ENCODE measurements at places on chromosomes 6 and 20.

DNA sequence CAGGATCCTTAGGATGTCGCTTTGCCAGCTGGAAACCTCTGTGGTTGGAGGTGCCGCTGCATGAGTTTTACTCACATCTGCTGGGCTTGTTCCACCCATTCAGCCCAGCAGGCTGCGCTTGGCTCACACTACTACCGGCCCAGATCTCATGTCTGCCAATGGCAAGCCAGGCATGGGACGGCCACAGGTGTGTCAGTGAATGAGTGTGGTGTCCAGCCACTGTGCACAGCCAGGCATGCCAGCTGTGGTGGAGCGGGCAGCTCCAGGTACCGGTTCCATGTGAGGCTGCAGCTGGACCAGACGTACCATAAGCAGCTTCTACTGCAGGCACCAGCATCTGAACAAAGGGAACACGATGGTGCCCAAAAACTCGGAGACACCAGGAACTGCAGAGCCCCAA is 33.1 kb upstream of the ASF1A start:
- DNase-seq, result no peak

DNA sequence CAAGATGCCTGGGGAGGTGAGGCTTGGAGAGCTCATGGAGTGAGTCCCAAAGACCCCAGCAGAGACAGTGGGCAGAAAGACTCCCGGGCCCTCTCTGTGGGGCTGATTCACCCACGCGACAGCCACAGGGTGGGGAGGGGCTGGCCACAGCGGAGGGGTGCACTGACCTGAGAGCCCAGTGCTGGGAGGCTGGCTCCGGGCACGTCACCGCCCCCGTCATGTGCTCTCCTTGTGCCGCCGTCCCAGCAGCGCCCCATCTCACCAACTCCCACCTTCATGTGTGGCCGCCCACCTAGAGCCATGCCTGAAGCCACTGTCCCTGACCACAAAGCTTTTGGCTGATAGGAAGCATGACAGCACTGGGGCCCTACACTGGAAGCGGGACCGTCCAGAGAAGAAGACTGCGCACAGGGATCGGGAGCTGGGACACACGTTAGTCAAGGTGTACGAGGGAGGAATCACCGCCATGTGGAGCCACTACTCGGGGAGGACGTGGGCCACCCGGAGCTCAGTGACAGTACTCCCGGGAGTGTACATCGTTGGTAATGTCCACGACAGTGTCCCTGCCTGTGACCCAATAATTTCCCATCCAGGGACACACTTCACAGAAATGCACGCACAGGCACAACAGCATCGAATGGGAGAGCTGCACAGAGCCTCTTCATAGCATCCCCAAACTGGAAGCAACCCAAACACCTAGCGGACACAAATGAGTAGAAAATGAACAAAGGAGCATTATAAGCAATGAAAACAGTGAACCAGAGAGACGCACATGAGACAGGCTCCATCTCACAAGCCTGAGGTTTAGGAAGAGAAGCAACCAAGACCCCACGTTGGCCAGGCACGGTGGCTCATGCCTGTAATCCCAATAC is 28.4 kb upstream of the FOXC1 start:
- DNase-seq, result no peak

- DNase-seq, result no peak
Observed at GRCh38 chr6:125358898-125359297, 57.1 kb upstream of the HDDC2 start.

GRCh38 chr6:7195339-7196018 is 87.7 kb downstream of the RREB1 start:
- DNase-seq, result no peak

DNA sequence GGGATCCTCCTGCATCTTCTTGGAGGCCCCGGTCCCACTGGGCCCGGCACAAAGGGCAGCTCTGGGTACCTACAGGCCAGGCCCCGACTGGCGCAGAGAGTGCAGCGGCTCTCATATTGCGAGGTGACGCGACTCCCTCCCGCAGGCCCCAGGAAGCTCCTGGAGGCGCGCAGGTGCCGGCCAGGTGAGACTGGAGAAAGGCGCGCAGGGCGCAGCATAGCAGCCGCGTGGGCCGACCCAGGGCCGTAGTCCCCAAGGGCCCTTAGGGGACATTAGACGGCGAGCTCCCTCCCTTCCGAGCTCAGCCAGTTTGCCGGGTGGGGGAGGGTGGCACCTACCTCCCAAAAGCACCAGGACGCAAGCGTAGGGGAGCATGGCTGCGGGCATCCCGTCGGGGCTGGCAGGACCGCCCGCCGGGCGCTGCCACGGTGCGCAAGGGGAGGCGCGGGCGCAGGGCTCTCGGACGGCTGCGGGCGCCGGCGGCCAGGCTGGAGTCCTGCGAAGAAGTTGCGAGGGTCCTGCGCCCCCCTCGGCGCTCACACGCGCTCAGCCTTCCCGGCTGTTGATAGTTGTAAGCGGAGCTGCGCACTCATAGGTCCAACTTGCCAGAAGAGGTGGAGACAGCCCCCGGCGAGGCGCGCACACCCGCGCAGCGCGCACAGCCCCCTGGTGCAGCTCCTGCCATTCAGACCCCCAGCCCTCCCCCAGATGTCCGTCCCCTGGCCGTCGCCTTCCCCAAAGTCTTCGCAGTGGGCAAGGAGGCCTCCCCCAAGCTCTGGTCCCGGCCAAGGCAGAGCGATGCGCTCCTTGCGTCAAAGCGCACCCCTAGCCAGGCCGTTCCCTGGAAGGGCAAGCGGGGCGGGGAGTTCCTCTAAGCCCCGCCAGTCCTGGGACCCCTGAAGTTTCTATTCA is 622 bp downstream of the APCDD1L start:
- no peak for DNase-seq

- DNase-seq, result peak; percentile 15
Observed at GRCh38 chr6:34149452-34149810, 3.5 kb upstream of the GRM4 start.

- DNase-seq, result peak; percentile 50
Observed at GRCh38 chr20:46523696-46524328, 10.5 kb upstream of the ZNF334 start.

DNA sequence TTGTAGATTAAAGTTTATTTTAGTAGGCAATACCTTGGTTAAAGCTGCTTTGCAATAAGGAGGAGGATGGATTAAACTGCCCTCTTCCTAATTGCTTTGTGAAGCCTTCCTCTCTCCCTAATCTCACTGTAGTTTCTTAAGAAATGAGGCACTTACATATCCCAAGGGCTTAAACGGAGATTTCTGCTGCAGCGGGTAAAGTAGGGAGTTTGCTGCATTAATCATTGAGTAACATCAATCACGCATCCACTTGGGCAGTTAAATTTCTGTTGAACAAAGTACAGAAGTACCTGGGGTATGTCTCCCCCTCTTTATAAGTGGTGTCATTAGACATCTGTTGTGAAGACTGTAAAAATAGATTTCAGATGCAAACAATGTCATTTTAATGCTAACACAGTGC is 29.5 kb upstream of the ARID1B start:
- no peak for DNase-seq

DNA sequence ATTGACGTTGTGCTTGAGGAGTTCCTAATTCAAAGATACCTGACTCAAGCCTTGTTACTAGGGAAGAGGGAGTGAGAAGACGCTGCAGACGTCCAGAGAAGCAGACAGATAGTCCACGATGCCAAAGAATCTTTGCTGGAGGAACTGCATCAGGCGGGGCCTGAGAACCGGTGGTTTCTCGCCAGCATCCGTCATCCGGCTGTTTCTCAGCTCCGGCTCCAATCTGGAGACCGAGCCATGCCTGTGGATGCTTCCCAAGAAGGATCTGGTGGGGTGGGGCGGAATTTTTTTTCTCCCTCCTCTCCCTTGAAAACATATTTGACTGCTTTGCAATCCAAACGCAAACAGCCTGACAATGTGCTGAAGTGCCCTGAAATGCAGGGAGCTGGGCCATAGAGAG is 125.8 kb upstream of the SRSF6 start:
- no peak for DNase-seq

DNA sequence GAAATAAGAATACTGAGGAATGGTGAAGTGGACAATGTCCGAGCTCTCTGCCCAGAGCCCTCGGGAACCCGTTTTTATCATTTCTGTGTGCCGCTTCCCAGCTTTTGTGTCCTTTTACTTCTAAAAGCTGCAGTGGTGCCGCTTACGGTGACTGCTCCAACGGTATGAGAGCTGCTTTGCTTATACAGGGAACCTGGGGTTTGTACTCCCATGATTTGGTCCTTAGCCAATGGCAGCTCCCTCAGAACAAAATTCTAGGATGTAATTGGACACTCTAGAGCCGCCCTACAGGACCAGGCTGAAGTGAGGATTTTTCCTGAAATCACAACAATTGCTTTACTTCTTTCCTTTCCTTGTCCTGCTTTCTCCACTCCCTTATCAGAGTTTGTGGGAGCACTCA is 24.2 kb upstream of the PCSK2 start:
- DNase-seq, result no peak

GRCh38 chr6:89022798-89023197 is 57.8 kb upstream of the PNRC1 start:
- DNase-seq, result no peak

DNA sequence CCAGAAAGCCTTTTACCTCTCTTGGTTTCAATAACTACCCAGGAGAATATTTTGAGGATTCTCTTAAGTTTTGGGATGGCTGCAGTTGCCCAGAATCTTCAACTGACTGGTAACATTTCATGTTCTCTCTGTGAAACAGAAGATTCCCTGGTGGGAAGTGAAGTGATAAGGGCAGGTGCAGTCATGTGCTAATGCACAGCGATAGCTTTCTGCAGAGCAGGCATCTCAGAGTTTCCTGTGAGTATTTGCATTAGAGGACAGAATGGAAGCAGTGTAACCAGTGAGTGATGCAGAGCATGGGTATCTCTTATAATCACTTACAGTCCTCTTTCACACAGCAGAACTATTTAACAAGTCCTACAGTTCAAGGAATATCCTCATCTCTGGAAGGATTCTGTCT is 76.1 kb downstream of the HCRTR2 start:
- DNase-seq, result no peak

GRCh38 chr6:17621003-17621402 is 20.9 kb downstream of the FAM8A1 start:
- no peak for DNase-seq

GRCh38 chr6:55898342-55898741 is 23.0 kb upstream of the BMP5 start:
- no peak for DNase-seq

DNA sequence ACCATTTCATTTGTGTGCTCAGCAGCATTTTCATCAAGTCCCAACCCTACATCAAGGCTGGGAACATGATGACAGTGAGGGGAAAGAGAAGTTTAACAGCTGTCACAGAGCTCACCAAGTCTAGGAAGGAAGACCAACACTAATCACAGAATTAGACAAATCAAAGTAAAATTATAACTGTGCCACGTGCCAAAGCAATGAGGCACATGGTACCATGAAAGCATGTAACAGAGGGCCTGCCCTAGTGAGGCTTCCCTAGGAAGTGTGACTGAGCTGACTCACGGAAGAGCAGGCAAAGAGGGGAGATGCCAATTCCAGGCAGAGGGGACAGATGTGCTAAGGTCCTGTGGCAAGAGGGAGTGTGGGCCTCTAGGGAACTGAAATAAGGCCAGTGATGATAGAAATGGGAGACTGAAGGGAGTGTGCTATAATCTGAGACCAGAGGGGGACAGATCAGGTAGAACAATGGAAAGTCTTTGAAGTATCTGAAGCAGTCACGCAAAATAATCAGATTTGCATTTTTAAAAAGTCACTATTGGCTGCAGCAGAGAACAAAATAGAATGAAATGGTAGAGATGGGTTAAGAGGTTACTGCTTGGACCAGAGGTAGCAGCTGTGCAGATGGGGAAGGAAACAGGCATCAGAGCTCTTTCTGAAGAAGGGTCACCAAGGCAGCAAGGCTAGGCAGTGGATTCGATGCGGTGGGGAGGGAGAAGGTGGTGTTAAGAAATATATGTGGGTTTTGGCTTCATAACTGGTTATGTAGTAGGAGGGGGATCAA is 86.8 kb downstream of the GPR6 start:
- no peak for DNase-seq

DNA sequence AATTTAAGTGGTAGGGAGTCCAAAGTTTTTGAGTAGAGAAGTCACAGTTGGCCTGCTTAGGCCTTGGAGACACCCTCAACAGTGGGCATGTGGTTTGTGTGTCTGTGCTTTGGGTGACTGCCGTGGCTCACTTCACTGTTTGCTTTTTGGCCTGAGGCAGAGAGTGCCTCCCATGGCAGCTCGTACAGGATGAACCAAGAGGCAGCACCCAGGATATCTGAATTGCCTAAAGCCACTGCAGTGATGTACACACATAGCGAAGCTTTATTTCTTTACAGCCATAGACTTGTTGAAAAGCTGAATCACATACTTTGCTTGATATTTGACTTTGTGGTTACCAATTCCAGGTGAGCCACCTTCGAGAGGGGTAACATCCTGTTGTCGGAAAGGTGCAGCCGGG is 21.6 kb downstream of the RREB1 start:
- no peak for DNase-seq

GRCh38 chr20:20624914-20625313 is 87.5 kb downstream of the RALGAPA2 start:
- DNase-seq, result no peak

GRCh38 chr20:24770628-24771541 is 178.2 kb upstream of the CST7 start:
- no peak for DNase-seq

DNA sequence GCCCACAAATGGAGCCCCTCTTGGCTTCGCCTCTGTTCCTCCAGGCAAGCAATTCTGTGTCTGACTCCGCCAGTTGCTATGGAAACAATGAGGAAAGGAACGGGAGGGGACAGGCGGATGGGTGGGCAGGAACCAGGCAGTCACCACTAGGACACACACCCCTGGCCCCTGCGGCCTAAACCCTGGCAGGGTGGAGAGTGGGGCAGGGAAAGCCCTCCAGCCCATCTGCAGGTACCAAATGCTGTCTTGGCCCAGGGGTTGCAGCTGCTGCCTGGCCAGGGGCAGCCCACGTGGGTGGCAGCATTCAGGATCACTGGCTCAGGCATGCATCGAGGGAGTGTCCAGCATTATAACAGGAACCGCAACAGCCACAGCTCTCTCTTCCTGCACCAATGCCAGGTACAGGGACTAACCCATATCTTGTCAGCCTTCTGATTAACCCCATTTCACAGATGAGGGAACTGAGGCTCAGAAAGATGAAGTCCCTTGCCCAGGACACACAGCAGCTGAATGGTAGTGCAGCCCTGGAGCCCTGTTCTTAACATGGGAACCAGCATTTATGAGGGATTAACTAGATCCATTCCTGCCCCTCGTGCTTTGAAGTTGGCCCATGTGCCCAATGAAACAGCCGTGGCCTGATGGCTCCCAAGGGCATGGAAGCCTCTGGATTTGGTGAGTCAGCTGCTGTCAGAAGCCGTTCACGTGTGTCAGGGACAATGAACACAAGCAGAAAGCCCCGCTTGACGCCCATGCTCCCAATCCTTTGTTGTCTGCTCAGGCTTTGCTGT is 66.3 kb downstream of the NOL4L start:
- no peak for DNase-seq

All from activated naive CD4-positive, alpha-beta T cell treated with anti-CD3 and anti-CD28 coated beads, Interleukin-2, amount 10 ng/mL, durations not matched to agents 7 days and 5 days (primary cell).